AG04450 (cell line): ENCODE measurements at places on chromosomes 2 and 18.

DNA sequence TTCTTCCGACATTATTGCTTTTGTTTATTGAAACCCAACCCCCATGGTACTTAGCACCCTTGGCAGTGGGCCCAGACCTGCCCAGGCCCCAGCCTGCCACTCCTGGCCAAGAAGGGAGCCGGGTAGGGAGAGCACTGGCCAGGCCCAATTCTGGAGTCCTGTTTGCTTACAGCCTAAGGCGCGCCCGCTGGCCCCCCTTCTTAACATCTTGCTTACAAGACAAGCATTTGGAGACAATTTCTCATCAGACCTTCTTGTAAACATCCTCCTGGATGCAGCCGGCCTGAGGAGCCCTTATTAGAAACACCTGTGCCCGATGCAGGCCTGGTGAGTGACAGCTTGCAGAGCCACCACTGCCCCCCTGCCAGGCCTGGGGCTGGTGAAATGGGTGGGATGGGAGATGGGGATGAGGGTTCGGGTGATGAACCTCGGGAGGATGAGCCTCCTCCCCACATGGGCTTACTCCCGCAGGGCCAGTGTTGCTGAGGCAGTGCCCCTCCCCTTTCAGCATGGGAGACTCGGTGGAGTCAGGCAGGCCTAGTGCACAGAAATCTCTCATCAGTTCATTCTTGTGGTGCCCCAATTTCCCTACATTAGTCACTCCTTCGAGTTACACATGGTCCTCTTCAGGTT, 217.5 kb downstream of the CYP26B1 start:
- DNase-seq = peak; percentile 7

DNA sequence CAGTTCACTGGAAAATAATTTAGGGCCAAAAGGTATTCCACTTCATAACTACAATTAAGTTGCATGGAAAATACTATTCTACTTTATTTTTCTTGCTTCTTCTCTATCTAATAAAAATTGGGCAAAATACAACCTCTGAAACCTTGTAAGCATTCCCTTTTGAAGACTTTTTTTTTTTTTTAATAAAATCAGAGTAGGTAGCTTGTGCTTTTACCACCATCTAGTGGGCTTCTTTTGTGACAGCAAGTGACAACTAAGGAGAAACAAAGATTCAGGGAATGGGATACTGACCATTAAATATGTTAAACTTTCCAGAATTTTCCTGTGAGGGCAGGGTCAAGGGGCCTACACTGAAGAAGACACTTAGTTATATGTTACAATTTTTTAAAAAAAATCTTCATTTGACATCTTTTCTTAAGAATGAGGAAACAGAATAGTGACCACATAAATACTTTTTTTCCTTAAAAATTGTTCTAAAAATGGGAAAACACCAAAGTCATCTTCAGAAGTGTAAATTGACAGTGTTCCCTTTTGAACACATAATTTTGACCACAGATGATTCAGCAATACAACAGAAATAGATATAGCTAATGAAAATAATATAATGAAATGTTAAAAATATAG, 1183.2 kb upstream of the ACVR2A start:
- DNase-seq = peak; percentile 16

GRCh38 chr18:697800-698199, 14.6 kb downstream of the ENOSF1 start:
- DNase-seq = no peak

DNA sequence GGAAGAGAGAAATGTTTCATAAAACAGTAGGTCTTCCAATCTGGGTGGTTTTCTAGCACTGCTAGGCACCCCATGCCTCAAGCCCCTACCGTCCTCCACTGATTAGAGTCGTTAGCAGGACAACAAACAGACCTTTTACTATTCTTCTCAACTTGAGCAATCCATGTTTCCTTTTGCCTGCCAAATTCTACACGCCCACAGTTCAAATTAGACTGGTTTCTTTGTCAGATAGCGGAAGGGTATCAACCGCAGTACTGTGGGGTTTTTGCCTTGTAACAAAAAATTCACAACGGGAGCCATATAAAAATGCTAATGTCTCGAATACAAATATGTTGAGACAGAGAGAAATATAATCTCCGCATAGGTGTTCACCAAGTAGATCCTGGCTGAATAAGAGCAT, 59.9 kb downstream of the VIT start:
- no peak for DNase-seq

DNA sequence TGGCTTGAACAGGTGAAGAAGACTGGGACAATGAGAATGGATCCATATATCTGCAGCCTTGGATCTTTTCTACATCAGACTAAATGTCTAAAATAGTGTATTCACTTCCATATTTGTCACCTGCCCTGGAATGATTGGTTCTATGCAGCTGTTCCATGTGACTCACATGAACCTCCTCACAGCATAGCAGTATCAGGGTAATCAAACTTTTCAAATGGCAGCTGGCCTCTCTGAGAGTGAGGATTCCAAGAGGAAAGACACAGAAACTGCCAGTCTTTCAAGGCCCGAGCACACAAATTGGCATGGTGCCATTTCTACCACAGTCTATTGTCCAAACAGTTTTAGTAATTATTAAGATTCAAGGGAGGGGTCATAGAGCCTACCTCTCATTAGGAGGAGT, 859.3 kb downstream of the BCL11A start:
- no peak for DNase-seq

- no peak for DNase-seq
Observed at GRCh38 chr18:23735021-23735464, 45.8 kb downstream of the LAMA3 start.

GRCh38 chr2:50878251-50878650, 153.7 kb downstream of the NRXN1 start:
- DNase-seq = no peak

DNA sequence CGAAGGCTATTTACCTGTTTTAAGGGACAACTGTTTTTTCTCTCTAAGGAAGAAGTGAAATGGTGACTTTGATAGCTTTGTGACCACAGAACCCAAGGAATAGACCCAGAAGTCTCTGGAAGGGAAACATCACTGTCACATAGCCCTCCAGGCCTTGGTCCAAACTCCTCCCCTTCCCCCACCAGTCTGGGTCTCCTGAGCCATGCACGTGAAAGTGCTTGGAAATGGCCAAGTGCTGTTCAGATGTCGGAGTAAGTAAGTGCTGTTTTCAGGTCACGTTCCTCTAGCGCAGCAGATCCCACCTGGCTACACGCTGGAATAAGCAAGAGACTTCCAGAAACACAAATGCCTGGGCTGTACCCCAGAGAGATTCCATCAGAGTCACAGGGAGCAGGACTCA, 73.0 kb upstream of the AFF3 start:
- DNase-seq = no peak

DNA sequence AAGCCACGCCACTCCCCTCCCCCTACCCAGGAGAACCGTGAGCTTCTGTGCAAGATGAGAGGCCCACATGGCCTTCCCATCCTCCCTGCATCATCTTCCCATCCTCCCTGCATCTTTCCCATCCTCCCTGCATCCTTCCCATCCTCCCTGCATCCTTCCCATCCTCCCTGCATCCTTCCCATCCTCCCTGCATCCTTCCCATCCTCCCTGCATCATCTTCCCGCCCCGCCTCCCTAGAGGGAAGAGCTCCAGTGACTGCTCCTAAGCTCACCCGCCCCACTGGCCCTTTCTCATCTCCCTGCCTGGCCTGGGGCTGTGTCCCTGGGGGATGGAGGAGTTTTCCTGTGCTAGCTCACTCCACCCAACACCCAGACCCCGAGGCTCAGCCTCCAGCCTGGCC, 93.3 kb upstream of the ASAP2 start:
- DNase-seq = no peak
